ENCODE measurements at places on chromosomes 2 and 18. TPM values are rescaled to one million over a fixed set of nuclear protein-coding genes. Genes with fewer than 3 reads are reported as not detected.

GRCh38 chr2:210203558-210203957 is 21.7 kb downstream of the ACADL start:
- DNase-seq, result no peak

- no peak for DNase-seq
These were observed 495.1 kb upstream of the TCF4 start for GRCh38 chr18:56083097-56083521.

- peak; percentile 50 for DNase-seq
These were observed 31.8 kb downstream of the AGFG1 start for GRCh38 chr2:227503433-227504406.

DNA sequence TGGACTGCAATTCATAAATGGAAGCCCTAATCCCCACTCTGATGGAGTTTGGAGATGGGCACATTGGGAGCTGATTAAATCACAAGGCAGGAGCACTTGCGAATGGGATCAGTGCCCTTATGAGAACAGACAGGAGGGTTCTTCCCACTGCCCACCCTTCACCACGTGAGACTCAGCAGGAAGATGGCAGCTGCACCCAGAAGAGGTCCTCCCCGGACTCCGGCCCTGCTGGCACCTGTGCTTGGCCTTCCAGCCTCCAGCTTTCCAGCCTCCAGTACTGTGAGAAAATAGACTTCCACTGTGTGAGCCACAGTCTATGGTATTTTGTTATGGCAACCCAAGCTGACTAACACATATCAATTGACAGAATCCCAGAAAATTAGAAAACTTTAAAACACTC is 267.6 kb upstream of the SALL3 start:
- DNase-seq, result no peak

- no peak for DNase-seq
These were observed 27.8 kb upstream of the KCNF1 start for GRCh38 chr2:10883801-10884478.

DNA sequence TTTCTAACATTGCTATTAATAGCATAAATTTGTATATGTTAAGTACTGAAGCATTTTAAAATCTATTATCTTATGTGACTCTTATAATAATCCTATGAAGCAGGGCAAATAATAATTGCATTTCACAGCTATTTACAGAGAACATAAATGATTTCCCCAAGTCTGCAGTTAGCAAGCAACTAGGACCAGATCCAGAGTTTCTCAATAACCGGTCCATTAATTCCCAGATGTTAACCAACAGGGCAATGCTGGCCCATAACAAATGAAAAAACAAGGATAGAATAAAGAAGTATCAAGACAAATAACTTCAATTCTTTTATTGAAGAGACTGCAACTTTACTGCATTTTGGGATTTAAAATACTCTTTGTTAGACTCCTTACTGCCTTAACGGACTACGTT is 91.7 kb upstream of the SPTBN1 start:
- no peak for DNase-seq

DNA sequence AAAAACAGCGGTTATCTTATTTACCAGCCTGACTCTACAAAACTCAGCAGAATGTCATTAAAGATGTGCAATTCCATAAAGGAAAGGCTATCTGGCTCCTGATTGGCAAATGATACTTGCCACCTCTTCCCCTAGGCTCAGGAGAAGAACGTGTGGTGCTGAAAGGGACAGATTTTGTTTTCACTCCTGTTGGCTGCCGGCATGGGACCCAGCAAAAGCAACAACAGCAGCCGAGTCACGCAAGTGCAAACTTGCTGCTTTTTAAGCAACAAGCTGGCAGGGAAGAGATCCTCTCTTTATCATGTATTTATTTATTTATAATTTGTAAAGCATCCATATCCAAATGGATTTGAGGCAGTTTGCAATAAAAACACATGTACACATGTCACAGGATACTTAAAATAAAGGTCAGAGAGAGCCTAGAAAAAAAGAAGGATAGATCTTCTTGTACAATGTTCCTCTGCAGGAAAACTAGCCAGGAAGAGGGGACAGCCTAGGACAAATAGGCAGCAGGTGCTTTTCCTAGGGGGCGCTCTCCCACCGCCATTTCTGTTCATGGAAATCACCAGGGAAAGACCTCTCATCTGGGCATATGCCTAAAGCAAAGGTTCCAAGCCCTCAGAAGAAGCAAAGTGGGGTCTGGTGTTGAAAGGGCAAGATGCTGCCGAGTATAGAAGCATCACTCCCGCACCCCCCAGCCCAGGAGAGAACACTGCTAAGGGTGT is 799.3 kb downstream of the BCL11A start:
- no peak for DNase-seq

DNA sequence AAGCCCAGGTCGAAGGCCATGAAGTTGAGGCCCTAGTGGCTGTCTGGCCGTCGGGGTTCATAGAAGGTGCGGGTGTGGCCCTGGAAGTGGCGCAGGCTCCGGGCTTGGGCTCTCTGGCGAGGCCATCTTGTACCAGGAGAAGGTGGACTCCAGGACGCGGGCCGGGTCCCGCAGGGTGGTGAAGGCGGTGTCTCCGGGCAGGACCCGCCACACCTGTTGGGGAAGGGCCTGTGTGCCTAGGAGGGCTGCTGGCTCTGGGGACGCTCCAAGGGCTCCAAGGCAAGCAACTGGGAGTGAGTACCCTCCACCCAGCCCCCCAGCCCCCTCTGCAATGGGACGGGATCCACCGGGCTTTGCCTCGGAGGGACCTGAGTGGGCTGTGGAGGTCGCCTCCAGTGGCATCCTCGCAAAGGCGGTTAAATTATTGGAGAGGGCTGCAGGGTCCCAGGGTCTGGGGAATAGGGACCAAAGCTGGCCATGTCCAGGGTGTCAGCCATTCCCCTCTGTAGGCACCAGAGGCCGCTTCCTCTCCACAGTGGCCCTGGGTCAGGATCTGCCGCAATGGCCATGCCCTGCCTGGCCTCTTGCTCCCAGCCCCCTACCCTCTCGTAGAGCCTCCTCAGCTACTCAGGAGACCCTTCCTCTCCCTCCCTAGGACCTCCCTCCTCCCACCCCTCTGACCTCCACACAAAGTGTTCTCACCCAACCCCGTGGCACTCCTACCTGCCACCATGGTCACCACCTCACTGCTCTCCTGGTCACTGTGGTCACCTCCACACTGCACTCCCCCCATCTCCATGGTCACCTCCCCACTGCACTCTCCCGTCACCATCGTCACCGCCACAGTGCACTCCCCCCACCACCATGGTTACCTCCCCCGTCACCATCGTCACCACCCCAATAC is 10.3 kb downstream of the AQP12A start:
- no peak for DNase-seq

DNA sequence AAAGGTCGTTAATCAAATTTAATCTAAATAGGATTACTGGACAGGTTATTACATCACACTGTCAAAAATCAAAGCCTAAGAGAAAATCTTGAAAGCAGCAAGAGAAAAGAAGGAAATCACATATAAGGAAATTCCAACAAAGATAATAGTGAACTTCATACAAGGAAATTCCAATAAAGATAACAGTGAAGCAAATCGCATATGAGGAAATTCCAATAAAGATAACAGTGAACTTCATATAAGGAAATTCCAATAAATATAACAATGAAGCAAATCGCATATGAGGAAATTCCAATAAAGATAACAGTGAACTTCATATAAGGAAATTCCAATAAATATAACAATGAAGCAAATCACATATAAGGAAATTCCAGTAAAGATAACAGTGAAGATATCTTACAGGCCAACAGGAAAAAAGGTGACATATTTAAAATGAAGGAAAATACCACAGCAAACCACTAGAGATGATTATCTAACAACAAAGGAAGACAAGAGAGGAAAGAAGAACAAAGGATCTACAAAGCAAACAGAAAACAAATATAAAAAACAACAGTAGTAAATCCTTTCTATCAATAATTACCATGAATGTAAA is 787.7 kb downstream of the CCDC85A start:
- DNase-seq, result no peak

DNA sequence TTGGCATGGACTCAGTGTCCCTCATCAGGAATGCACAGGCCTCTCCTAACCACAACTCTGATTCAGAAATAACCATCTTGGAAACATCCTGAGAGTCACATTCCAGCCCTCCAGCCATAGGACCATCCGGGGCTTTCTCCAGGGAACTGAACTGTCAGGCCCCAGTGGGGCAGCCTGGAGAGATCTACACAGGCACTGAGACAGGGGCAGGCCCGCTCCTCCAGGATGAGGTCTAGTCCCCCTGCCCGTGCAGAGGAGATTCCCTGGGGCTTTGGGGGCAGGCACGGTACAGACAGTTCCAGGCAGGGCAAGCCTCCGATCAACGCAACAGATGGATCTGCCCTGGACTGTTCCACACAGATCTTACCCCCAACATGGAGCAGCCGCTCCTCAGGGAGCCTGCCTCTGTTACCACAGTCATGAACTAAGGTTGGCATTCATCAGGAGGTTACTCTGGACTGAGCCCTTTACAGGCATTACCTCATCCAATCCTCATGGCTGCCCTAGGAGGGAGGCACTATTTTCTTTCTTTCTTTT is 12.0 kb downstream of the KCNK3 start:
- DNase-seq, result no peak

DNA sequence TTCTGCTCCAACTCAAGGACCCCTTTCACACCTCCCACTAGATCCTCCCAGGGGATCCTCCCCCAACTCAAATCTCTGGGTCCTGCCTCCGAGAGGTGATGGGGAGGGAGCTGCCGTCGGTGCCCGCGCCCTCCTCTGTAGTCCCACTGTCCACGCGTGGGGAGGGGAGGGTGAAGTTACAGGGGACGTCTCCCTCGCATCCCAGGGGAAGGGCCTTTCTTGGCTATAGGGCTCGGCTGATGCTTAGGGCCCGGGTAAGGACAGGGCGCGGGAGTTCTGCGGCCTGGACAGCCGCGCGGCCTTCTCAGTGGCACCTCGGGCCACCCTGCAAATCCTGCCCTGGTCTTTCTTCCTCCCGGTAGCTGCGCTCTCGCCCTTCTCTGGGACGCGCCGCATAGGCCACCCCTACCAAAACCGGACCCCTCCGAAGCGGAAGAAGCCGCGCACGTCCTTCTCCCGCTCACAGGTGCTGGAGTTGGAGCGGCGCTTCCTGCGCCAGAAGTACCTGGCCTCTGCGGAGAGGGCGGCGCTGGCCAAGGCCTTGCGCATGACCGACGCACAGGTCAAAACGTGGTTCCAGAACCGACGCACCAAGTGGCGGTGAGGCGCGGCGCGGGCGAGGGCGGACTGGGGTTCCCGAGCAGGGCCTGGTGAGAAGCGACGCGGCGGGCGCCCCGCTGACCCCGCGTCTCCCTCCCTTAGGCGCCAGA is 1.2 kb downstream of the TLX2 start:
- no peak for DNase-seq

Gene GRB14
- 3.8 TPM for total RNA-seq

Gene SULT6B1
- total RNA-seq, result not detected

Gene SLC11A1
- total RNA-seq, result 0.21 TPM

Gene MYL1
- total RNA-seq, result not detected

Measured in HepG2 (cell line).